Smooth muscle cell of the pulmonary artery (primary cell): ENCODE measurements at places on chromosomes 16 and 17. TPM values are rescaled to one million over a fixed set of nuclear protein-coding genes. Genes with fewer than 3 reads are reported as not detected.

RRAD gene
- 14.9 and 36.8 TPM in 2 replicates for total RNA-seq

PRAC2 gene
- not detected in 2 replicates for total RNA-seq

TBC1D3K gene
- 0.07 TPM in 1 of 2 replicates, not detected in the other for total RNA-seq

GLIS2 gene
- 5.9 and 7.8 TPM in 2 replicates for total RNA-seq

DHRS7C gene
- total RNA-seq = not detected in 2 replicates
